ENCODE measurements at places on chromosomes 1 and 21.

DNA sequence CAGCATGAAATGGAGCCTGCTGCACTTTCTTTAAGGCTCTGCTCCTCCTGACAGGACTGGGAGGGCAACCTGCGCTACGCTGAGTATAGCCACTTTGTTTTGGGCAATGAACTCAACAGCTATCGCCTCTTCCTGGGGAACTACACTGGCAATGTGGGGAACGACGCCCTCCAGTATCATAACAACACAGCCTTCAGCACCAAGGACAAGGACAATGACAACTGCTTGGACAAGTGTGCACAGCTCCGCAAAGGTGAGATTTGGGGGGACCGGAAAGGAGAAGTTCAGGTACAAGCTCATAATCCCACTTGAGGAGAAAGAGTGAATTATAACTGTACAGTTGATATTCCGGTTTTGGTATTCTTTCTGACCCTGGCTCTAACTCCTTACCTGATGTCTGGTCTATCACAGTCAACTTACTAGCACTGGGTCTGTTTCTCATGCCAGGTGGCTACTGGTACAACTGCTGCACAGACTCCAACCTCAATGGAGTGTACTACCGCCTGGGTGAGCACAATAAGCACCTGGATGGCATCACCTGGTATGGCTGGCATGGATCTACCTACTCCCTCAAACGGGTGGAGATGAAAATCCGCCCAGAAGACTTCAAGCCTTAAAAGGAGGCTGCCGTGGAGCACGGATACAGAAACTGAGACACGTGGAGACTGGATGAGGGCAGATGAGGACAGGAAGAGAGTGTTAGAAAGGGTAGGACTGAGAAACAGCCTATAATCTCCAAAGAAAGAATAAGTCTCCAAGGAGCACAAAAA is 5.4 kb downstream of the ANGPTL7 start:
- DNase-seq = no peak

DNA sequence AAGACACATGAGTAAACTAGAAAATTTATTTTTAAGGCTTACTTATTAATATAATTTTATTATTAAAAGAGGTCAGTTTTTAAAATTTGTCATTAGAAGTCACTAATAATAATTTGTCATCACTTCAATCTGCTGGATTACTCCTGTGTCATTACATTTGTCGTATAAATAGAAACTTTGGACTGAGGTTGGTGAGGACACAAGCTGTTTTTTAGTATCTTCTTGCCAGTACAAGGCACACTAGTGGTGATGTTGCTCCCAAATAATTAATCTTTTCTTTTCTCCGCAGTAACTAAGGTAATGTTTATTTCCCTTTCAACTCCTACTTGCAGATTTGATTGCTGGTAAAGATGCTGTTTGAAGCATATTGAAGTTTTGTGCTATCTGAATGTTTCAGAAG is 59.4 kb upstream of the TENT5C start:
- DNase-seq = no peak

DNA sequence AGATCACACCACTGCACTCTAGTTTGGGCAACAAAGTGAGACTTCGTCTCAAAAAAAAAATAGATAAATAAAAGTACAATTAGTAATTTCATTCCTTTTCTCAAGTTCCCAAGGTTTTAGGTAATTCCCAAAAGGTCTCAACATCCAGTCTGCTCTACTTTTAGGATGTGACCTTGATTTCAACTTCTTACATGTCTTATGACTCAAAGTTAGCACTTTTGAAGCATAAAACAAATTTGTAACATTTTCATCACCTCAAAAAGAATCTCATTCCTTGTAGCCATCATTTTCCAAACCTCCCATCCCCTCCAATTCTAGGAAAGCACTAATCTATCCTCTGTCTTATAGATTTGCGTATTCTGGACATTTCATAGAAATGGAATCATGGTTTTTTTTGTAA is 32.2 kb downstream of the SNX27 start:
- no peak for DNase-seq

- DNase-seq = no peak
Measured at GRCh38 chr1:98044766-98045165, 123.9 kb upstream of the DPYD start.

GRCh38 chr1:15246960-15247614 is at the start of gene FHAD1:
Gene FHAD1, plus strand, starts transcription at chr1:15247223. Its CDS starts 4,562 bp downstream, at chr1:15251785.
- peak; percentile 40 for DNase-seq

GRCh38 chr1:145912128-145912641 is 2.3 kb upstream of the ITGA10 start:
- no peak for DNase-seq

GRCh38 chr1:160257411-160258015 is 4.8 kb downstream of the DCAF8 start:
- no peak for DNase-seq

GRCh38 chr1:67441739-67442281 is 11.6 kb upstream of the SERBP1 start:
- no peak for DNase-seq

DNA sequence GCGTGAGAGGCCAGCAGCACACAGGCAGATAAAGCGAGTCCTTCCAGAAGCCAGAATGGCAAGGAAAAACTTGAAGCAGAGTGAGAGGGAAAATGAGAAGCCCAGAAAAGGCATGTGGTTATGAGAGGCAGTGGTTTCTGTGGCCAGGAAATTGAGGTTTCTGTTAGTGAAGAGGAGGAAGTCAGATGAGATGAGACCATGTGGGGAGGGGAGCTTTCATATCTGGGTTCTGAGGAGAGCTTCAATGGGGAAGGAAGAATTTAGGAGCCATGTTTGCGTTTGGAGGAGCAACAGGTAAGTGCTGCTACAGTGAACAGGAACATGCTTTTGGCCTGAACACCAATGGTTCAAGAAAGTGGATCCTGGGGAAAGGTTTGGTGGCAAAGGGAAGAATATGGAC is 6.1 kb upstream of the CD1A start:
- DNase-seq = peak; percentile 24

DNA sequence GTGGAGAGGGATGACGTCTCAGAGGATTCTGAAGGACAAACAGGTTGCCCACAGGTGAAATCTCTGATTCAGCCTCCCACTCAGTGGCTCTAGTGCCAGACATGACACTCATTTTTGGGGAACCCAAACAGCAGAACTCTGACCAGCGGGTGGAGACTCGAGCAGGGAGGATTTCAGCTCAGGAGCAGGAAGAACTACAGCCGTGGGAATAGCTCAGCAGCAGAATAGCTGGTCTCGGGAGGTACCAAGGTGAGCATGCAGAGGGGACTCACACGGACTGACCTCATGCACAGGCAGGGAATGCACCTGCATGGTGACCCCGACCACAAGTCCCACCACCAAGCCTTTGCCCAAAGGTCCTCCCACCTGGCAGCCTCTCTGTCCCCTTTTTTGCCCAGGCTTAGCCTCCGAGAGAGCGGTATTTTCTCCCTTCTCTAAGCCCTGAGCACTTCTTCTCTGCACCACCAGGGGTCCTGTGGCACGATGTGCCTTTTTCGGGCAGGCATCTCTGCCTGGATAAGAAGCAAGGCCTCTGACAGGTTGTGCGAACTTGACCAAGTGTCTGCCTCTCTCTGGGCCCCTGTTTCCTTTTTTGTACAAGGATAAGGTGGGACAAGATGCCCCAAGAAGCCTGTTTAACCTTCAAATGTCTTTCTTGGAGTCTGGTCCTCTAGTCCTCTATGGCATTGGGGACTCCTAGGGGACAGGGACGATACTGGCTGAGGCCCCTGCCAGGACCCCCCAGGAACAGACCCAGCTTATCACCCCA is 8.8 kb upstream of the FGR start:
- DNase-seq = peak; percentile 69

DNA sequence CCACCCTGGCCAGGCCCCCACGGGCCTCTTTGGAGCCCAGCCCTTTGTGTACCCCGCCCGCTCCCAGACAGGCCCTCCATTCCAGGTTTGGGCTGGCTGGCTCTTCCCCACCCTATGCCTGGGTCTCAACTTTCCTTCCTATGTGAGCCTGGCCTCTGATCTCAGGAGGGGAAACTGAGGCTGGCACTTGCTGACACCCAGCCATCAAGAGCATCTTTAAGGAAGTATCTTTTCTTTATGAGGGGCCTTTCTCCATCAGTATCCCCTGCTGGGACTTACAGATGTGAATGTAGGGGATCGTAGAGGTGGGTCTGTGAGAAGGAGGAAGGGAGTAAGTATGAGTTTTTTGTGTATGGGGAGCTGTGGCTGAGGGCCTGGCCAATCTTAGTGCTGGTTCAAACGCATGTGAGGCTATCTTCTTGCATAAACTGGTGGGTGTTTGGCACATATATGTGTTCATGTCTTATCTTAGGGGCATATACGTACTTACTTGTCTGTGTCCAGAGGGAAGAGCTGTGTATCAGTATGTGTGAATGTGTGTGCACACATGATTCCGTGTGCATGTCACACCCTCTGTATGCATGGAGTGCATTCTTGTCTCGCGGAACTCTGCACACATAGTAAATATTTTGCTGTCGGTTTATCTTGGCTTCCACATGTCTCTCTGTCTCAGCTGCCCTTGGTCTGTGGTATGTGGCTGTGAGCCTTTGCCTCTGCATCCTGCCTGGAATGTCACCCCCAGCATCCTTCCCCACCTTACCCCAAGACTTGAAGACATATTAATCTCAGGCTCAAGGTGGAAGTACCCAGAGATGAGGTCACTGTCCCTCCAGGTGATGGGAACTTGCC is 5.4 kb downstream of the NECTIN4 start:
- no peak for DNase-seq

DNA sequence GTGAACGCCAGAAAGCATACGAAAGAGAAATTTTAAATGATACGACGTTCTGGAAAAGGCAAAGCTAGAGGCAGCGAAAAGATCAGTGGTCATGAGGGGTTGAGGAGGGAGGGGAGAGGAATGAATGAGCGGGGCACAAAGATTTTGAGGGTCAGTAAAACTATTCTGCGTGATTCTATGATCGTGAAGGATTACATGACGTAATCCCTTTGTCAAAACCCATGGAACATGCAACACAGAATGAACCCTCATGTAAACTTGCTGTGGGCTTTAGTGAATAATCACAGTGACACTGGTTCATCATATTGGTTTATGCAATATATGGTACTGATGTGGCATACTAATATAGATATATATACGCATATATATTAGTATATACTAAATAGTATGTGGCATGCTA is 13.0 kb downstream of the LRRC38 start:
- no peak for DNase-seq

- DNase-seq = no peak
Measured at GRCh38 chr1:166174108-166174507, 7.3 kb upstream of the FAM78B start.

- DNase-seq = no peak
Measured at GRCh38 chr1:7643530-7643929, 127.6 kb upstream of the VAMP3 start.

GRCh38 chr1:38585460-38585859 is 274.1 kb downstream of the RRAGC start:
- no peak for DNase-seq

DNA sequence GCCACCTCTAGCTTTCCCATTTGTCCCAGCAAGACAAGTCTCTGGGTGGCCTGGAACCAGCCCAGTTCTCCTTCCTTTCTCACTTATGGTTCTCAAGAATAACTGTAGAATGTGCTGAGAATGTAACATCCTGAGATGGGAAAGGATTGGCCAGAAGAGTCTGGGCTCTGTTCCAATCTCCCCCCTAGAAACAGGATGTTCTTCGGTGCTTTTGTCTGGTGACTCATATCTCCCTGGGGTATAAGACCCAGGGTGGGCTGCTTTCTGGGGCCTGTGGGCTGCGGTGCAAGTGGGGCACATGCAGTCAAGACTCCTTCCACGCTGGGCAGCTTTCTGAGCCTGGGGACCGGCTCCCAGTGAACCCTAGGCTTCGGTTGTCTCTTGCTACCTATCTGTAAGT is 251.2 kb upstream of the POU3F1 start:
- no peak for DNase-seq

GRCh38 chr1:207309745-207310273 is 11.7 kb upstream of the CD55 start:
- no peak for DNase-seq

- no peak for DNase-seq
Measured at GRCh38 chr1:181383695-181384094, 99.6 kb upstream of the CACNA1E start.

DNA sequence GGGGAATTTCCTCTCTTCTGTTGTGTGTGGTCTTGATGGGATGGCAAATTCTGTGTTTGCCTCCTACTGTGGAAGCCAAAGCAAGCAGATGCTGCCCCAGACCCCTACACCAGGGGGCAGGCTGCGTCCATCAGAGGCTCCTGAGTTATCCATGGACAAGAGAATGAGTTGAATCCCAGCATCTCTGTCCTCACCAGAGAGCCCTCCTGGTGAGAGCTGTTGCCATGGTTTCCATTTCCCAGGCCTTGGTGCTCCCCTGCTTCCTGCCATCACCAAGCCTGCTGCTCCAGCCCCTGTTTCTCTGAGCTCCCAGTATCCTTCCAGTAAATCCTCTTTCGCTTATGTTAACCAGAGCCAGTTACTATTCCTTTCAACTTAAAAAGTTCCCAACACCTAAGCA is 20.4 kb upstream of the GNG12 start:
- no peak for DNase-seq

- DNase-seq = no peak
Measured at GRCh38 chr1:27299385-27300271, 22.3 kb upstream of the TMEM222 start.

- peak; percentile 46 for DNase-seq
Measured at GRCh38 chr1:35807614-35808449, at the start of gene AGO4. Gene AGO4, plus strand, starts transcription at chr1:35808016. Its CDS starts 401 bp downstream, at chr1:35808417.

- no peak for DNase-seq
Measured at GRCh38 chr1:151157067-151157531, 650 bp downstream of the TNFAIP8L2 start.

DNA sequence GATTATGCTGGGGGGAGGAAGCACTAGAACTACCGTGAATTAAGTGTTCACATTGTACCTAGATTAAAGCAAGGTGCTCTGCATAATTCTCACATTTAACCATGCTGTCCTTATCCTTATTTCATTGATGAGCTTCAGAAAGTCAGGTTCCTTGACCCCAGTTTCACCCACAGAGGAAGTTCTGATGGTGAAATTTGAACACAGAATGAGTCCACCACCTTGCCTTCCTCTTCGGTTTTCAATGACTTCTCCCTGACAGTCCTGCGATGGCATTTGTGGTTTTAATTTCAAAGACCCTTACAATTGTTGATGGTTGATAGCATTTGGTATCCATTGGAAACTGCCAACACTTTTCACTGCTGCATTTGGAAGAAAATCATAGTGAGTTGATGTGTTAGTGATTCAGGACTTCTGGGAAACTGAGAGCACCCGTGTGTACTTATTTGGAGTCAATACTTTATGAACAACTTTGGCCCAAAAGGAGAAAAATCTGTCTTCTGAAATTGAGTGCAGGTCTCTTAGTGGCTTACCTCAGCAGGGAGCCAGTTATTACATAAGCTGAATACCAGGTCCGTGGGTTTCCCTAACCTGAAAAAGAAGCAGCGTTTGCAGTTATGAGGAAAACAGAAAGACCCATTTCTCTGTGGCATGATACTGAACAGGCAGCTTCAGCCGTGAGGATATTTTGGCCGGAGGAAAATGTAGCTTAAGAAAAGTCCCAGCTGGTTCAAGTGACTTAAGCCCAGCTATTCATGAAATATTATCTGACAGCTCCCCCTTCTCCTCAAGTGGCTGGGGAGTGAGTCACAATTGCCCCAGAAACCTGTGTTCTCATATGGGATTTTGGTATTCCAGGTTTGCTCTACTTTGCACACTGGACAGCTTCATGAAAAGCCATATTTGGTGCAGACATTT is 47.5 kb downstream of the ROR1 start:
- no peak for DNase-seq

- no peak for DNase-seq
Measured at GRCh38 chr1:38153066-38153777, 106.6 kb upstream of the POU3F1 start.
